Stimulated activated CD4-positive, alpha-beta T cell treated with anti-CD3 and anti-CD28 coated beads, TNF-alpha, amount 100 ng/mL, for 1 hour (primary cell): ENCODE measurements at places on chromosomes 1 and 21.

- DNase-seq, result no peak
These were observed 67.7 kb downstream of the MATN1 start for GRCh38 chr1:30655672-30656071.

DNA sequence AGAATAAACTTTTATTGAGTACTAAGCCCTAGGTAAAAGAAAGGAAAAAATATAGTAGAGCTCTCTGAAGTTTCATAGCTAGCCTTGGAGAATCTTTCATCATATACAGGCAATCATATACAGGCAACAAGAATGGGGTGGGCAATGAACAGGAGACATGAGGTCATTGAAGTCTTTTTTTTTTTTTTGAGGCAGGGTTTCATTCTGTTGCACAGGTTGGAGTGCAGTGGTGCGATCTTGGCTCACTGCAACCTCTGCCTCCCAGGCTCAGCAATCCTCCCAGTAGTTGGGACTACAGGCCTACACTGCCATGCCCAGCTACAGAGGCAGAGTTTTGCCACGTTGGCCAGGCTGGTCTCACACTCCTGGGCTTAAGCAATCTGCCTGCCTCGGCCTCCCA is 22.1 kb downstream of the RUSC1 start:
- DNase-seq, result no peak

DNA sequence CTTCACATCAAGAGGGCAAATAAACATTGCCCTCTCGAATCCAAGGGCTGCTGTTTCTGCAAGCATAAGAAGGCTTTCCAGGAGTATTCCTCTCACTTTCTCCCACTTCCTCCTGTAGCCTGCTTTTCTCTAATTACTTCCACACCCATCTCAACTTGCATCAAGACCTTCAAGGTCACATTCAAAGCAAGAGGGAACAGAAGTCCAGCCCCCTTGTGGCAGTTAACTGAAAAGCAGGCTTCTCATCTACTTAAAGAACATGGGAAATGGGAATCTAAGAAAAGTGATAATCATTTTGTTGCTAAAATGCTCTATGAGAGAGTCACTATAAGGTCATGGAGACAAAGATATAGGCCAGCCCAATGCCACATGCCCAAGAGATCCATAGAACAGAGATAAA is 874.4 kb downstream of the KCNT2 start:
- no peak for DNase-seq

DNA sequence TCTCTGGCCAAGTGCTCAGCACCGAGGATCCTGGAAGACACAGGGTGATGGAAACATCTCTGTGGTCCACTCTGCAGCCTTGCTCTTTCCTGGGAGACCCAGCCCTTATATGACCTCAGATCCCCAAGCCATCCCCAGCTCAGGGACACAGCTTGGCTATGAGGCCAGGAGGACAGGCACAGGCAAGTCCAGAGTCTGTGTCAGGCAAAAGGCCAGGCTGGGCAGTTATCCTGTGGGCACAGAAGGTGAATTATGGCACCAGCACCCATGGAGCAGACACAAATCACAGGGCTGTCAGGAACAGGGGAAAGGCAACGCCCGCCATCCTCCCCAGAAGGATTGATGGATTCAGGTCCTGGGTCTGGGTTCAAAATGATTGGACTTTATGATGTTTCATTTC is 52.1 kb upstream of the SCMH1 start:
- DNase-seq, result no peak

- DNase-seq, result no peak
These were observed 475.4 kb upstream of the NR5A2 start for GRCh38 chr1:199551967-199552565.
